ENCODE measurements at places on chromosomes 2 and 18. TPM values are rescaled to one million over a fixed set of nuclear protein-coding genes. Genes with fewer than 3 reads are reported as not detected.

IL18R1 gene
- total RNA-seq = 0.25 TPM

DNA sequence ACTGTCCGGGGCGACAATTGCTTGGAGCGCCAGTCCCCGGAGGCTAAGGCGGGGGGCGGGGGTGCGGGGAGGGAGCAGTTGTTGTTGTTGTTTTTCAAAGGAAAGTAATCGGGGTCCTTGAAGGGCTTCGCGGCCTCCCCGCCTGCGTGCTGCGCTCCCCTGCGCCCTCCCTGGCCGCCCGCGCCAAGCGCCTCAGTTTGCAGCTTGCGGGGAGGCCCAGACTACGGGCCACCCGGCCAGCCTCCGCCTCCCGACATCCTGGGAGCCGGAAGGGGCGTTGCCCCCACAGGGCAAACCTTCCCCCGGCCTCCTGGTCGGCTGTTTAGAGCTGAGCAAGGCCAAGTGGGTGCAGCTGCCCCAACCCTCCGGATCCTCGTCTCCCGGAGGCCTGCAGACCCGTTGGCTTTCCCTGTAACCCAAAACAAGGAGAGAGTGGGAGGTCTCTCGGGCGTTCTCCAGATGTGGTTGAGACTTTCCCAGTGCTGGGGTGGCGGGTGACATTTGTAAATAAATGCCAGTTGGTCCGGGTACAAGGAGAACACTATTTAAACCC lies 3.7 kb upstream of the SIX3 start:
- peak; percentile 79 for DNase-seq

DNA sequence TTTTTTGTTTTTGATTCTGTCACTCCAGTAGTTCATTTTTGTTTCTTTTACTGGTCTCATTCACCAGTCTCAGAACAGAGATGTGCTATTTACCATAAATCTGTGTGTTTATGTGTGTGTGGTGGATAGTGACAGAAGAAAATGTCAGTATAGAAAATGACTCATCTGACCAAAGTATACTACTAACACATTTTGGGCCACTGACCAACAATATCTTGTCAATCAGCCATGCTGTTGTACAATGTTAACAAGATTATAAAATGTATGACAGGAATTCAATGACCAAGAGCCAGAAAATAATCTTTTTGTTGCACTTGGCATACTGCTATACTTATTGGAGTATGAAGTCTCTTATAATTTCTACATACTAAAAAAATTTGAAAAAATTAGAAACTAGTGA lies 1081.4 kb upstream of the NRXN1 start:
- no peak for DNase-seq

DNA sequence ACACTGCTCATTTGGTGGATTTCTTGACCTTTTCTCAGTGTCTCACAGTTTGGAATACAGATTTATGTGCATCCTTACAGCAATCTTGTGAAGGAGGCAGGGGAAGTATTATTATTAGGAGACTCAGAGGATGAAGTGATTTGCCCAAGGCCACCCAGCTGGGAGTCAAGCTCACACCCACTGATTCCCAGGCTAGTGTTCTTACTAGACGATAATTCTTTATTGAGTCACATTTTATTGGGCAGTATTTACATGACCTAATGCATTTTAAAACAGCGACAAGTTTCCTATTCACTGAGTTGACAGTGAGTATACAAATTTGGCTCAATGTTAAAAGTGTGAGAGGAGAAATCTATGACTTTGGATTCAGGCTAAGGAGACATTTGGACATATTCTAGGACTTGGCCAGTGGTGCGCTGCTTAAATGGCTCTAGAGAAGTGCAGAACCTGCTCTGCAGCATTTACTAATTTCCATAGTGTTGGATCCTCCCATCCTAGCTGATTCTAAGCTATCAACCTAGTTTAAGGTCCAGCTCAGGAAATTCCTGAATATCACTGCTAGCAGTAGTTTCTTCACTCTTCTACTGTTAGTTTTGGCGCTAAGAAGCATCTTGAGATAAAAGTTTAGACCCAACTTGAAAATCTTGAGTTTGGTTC lies 199.3 kb downstream of the MTX2 start:
- DNase-seq = no peak

- DNase-seq = no peak
Measured at GRCh38 chr2:205687641-205687956, 5.3 kb downstream of the NRP2 start.

GRCh38 chr2:9310377-9310776 lies 103.8 kb downstream of the ASAP2 start:
- DNase-seq = no peak

GRCh38 chr2:40317046-40317445 lies 134.8 kb downstream of the SLC8A1 start:
- no peak for DNase-seq

Data from WTC11 (cell line).